ENCODE measurements at places on chromosomes 1 and 21.

GRCh38 chr1:184524248-184524647 lies 137.4 kb downstream of the C1orf21 start:
- no peak for DNase-seq

- DNase-seq: no peak
Measured at GRCh38 chr1:156571261-156571852, 1.0 kb downstream of the IQGAP3 start.

GRCh38 chr21:39016740-39017315 lies 166.4 kb downstream of the PSMG1 start:
- DNase-seq: no peak

GRCh38 chr1:69528376-69528775 lies 39.3 kb upstream of the LRRC7 start:
- DNase-seq: no peak

DNA sequence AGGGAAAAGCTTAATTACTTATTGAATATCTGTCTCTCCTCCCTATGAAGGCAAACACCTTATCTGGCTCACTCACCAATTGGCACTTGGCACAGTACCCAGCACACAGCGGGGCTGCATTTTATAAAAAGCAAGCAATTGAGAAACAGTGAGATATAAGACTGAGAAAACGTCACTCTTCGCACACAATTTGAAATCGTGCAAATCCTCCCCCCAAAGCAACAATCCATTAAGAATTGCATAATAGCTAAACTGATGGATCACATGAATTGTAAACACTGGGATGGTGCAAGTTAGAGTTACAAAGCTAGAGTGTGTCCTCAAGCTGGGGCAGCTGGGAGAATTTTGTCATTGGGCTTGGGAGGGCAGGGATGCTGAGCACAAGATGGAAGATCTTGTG lies 27.1 kb downstream of the PRDX6 start:
- no peak for DNase-seq

GRCh38 chr21:36499578-36500471 lies 19.9 kb upstream of the CLDN14 start:
- DNase-seq: no peak

GRCh38 chr1:175757381-175758015 lies 14.1 kb upstream of the TNR start:
- DNase-seq: no peak

DNA sequence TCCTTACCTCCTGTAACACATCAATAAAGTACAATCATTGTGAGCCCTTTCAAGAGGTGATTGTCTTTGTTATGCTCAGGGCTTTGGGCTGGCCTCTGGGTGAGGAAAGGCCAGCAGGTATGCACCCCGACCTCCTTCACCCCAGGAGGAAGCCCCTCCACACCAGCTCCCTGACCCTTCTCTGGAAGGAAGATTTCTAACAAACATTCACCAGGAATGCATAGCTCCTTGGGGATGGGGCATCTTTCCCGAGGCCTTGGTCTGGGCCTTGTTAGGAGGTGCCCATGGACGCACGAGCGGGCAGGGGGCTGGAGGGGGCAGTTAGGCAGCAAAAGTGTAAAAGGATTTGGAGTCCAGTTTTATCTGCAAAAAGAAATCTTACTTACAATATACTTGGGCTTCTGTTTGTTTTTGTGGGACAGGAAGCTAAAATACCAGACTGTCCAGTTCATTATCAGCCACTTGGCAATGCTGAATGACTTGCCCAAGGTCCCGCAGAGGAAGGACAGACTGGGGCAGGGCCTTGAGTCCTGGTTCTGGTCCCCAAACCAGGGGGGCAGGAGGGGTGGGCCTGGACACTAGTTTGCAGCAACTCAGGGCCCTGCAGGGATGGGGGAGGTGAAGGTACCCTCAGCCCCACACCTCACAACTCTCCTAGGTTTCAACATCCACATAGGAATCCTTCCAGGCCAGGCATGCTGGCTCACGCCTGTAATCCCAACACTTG lies 10.1 kb downstream of the ZC3H12A start:
- no peak for DNase-seq

GRCh38 chr1:18109756-18110597 lies 2.4 kb downstream of the IGSF21 start:
- no peak for DNase-seq

- DNase-seq: no peak
Measured at GRCh38 chr1:63524201-63524600, 876 bp downstream of the EFCAB7 start.

DNA sequence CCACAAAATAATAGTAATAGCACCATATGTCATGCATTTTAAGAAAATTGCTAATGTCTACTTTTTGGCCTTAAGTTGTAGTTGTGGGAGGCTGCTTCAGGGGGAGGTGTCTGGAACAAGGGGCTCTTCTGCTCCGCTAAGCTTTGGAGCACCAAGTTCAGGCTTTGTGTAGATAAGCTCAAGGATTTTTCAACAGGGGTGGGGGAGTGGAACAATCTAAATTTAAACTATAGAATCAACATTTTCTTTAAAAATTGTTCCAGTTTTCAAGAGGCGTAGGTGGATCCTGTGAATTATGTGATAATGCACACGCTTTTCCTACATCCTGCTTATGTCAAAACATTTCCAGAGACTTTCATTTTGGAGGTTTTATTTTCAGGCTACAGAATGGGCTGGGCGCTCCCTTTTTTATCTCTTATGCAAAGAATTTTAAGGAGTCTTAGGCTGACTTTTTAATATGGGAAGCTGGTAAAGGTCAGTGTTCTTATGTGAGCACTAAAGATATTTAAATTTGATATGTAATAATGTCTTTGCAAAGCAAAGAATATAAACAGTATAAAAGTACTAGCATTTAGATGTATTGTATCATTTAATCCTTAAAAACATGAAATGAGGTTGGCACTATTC lies 9.9 kb downstream of the ATP1A1 start:
- DNase-seq: no peak

DNA sequence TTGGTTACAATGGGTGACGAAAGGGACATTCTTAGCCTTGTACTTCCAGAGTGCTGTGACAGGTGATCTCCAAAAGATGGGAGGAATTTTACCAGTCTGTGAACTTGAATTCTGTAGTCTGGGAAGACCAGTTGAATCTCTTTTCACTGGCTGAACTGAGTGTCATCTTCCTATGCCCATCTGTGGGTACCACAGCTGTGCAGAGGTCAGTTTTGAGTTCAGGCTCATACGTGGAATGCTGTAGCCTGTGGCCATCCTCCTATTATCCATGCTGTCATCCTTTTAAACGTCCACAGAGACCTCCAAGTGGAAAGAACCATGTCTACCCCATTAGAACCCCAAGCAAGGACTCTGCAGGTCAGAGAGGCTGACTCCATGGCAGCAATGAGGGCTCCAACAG lies 32.1 kb downstream of the TMEM51 start:
- DNase-seq: no peak

DNA sequence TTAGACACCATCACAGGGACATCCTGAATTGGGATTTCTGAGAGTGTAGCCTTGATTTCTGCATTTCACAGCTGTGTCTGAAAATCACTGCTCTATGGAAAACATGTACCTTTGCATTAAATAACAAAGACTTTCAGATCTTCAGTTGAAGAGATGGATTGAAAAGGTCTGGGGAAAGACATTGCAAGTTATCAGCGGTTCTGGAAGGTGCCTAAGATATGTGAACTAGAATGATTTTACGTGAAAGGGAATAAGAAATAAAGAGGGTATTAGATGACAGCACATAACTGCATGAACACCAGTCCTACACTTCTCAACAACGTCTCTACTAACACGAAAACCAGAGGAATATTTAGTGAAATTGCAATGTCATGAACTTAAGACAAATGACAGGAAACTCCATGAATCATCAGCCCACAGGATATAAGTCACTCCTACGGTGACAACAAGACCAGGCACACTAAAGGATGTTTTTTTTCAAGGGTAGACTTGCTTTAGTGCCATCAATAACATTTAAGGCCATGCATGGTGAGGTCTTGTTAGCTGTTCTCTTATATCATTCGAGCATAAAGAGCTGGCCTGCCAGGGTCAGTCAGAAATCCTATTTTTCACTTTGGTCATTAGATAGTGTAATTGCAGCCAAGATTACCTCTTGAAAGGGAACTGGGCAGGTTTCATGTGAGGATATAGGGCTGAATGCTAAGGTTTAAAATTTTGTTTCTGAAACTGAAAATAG lies 283.1 kb downstream of the GRIK1 start:
- DNase-seq: no peak

DNA sequence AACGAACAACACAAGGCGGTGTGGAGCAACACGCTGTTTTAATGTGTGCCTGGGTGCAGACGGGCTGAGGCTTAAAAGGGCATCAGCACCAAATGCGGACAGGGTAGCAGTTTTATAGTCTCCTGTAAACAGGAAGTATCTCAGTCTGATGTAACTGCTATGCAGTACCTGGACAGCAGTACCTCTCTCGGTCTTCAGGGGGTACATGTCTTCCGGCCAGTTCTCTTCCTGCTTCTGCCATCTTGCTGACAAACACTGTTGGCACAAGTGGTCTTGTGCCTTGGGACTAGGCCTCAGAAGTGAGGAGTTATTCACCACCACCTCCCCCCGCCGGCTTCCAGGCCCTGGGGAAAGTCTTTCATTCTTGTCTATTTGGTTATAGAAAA lies 49.7 kb upstream of the APOBEC4 start:
- no peak for DNase-seq

DNA sequence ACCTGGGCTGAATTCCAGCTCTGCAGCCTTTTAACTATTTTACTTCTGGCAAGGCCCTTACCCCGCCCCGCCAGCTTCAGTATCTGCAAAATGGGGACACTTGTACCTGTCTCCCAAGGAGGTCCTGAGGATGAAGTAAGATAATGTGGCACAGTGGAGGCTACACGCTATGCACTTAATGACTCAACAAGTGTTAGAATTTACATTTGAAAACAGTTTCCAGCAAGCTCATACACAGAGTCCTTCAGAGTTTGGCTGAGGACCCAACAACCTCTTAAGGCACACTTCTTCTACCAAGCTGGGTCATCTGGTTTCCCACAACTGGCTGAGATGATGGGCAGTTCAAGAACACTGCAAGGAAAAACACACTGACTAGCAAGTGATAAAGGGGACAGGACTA lies 30.2 kb upstream of the SLC22A15 start:
- no peak for DNase-seq

DNA sequence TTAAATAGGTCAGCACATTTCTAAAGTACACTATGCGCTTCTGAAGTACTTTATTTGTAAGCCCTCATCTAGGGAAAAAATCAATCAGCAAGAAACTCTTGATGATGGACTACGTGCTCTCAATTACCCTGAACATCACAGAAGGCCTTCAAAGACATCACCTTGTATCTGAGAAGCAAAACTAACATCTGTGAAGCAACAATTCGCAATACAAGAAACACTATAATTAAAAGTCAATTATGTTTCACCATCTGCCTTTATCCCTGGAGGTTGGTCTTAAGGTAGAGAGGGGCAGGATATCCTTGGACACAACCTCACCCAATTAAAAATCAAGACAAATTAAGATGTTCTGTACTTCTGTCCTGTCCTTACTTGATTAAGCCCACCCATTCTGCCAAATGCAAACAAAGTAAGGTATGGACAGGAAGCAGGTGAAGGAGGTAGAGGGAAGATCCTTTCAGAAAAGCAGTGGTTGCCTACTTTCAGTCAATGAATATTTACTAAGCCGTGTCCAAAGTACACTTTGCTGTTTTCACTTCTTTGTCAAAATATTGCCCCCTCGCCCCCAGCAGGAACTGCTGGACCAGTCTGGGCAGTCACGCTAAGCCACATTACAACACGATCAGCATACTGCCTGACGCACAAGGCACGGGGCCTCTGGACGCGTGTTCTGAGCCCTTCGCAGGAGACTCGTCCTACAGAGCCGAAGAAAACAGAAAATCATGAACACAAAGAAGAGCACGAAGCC lies 887 bp downstream of the SLC19A2 start:
- DNase-seq: peak; percentile 20

GRCh38 chr1:47003896-47004403 lies 19.5 kb upstream of the CYP4X1 start:
- no peak for DNase-seq

DNA sequence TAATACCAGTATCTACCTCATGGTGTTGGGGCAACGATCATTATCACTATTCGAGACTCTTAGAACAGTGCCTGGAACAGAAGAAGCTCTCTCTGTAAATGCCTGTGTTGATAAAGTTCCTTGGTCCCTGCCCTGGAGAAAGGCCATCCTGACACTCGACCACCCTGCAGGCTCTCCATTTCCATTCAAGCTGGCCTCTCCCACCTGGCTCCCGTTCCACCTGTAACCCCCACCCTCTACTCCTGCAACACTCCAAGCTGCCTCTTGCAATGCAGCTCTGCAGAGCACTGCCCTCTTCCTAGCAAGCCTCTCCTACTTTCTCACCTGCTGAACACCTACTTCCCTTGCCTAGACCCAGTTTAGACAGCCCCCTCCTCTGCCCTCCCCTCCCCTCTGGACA lies 6.1 kb downstream of the SPOCD1 start:
- DNase-seq: no peak

DNA sequence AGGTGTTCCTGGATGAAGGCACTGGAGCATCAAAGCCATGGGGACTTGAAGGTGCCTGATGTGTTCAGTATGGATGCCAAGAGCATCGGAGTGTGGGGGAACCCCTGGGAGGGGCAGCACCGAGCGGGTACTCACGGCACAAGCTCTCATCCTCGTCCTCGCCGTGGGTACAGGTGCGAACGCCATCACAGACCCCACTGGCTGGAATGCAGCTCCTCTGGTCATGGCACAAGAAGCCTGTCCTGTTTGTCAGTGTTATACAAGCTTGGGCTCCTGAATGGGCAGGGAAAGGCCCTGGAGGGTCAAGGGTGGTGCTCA lies 6.0 kb downstream of the LDLRAD1 start:
- no peak for DNase-seq

- DNase-seq: no peak
Measured at GRCh38 chr1:41382480-41383090, 21.4 kb downstream of the FOXO6 start.

- no peak for DNase-seq
Measured at GRCh38 chr1:147264158-147264768, 21.8 kb downstream of the CHD1L start.

- DNase-seq: no peak
Measured at GRCh38 chr1:37433171-37433570, 41.2 kb upstream of the ZC3H12A start.

GRCh38 chr1:84387480-84388163 lies 10.7 kb upstream of the DNASE2B start:
- no peak for DNase-seq
